ENCODE measurements at places on chromosomes 5 and 9.
A peak's percentile ranks its signal among the peaks of the same experiment; 100 is the strongest.

DNA sequence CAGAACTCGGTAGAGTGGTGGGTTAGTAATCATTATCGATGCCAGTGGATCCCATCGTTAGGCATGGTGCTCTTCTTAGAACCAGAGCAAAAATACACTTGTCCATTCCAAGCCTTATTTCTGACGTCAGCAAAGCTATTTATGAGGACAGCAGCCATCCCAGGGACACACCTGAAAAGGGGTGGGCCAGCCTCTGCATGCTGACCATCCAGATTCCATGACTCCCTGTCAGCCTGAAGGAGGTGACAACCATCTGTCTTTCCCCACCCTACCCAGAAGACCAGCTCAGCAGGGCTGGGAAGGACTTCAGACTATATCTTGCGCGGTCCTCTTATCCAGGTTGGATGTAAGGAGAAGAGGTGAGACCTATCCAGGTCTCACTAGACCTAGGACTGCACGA lies 5.7 kb upstream of the NIPAL4 start:
- DNase-seq = no peak

- DNase-seq = no peak
Measured at GRCh38 chr5:68248896-68249295, 33.3 kb downstream of the PIK3R1 start.

DNA sequence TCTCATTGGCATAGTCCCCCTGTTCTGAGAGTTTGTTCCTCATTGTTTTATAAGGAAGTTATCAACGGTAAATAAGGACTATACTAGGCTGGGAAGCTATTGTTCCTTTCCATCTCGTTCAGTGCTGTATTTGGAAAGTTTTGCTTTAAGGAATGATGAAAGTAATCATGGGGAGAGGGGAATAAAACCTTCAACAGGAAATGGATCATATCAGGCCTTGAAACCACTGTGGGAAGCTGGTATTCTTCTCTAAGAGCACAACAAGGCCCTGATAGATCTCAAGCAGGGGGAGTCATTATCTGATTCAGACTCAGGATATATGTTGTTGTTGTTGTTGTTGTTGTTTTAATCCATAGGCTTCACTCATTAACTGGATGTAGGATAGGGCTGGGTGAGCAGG lies 474.5 kb downstream of the ENC1 start:
- DNase-seq = no peak

- DNase-seq = no peak
Measured at GRCh38 chr5:2761921-2762488, 10.5 kb upstream of the IRX2 start.

GRCh38 chr9:89654025-89654662 lies 49.3 kb downstream of the GADD45G start:
- no peak for DNase-seq

DNA sequence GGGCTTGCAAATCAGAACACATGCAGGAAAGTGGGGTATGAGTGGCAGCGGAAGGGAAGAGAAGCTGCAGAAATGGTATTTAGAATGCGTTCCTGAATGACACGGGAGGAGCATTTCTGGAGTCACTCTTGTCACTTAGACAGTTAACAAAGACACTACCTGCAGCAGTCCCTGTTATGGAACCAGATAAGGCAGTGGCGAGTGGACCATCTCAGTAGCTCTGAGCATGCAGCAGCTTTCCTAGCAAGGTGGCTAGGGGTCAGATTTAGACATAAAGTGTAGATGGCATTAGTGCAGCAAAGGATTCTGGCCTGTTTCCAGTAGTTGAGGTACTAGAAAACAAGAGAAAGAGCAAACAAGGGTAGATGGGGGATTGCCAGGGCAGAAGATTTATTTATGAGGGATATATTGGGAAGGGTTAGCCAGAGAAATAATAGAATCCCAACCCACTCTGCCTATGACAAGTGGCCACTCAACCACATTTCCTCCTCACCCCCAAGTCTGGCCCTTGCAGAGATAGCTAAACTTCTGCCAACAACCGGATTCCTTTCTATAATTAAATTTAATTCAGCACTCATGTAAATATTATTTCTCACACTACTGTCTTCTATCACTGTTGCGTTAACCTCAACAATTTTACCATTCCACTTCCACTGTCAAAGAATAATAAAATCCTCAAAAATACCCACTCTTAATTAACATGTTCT lies 201.6 kb downstream of the DCP2 start:
- DNase-seq = no peak

GRCh38 chr5:7541898-7542297 lies 146.0 kb downstream of the ADCY2 start:
- DNase-seq = no peak

DNA sequence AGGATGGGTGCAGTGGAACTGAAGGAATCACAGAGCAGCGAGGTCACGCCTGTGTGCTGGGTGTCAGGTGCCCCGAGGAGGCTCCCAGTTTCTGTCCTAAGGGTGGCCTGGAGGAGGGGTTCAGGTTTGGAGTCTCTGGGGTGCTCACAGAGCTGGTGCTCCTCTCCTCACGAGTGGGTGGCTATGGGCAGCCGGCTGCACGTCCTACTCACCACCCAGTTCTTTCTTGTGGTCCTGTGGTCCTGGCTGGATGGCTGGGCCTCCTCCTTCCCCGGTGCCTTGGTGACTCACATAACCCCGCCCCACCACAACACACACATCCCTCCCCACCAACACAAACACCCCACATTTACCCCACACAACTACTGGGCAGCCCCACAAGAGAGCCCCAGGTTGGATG lies 9.9 kb upstream of the PTGS1 start:
- DNase-seq = no peak

- DNase-seq = no peak
Measured at GRCh38 chr5:109865637-109866036, 175.9 kb downstream of the MAN2A1 start.

GRCh38 chr9:86795823-86796553 lies 151.3 kb downstream of the GAS1 start:
- no peak for DNase-seq

GRCh38 chr9:37079370-37080164 lies 40.8 kb upstream of the ZCCHC7 start:
- peak; percentile 95 for DNase-seq

DNA sequence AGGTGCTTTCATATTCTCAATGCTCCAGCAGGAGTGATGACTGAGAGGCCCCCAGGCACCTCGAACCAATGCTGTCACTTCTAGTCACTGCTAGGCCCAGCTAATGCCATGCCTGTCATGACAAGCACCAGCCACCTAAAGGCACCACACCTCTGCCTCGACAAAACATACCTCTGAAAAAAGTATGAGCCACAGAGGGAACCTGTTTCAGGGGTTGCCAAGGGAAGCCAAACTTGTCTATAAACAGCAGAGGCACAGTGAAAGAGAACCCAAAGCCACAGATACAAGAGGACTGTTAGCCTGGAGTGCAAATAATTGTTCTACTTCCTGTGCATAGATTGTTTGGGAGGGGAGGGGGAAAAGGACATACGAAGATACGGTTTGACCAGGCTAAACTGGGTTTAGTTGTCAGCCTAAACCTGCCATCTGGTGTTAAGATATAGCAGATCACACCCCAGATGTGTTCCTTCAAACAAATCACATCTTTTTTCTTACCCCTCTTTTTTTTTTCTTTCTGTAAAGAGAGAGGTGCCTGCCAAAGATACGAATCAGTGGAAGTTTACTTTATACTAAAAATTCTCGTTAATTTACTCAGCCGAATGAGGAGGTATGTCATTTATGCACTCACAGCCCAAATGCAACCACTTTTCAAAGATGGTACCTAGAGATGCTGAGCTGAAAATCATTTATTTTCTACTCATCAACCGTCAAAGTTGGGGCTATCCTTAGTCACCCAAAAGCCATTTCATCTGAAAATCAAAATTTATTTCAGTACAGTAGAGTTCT lies 45.7 kb downstream of the BNC2 start:
- no peak for DNase-seq

GRCh38 chr5:9699681-9700080 lies 69.5 kb upstream of the TAS2R1 start:
- DNase-seq = no peak

DNA sequence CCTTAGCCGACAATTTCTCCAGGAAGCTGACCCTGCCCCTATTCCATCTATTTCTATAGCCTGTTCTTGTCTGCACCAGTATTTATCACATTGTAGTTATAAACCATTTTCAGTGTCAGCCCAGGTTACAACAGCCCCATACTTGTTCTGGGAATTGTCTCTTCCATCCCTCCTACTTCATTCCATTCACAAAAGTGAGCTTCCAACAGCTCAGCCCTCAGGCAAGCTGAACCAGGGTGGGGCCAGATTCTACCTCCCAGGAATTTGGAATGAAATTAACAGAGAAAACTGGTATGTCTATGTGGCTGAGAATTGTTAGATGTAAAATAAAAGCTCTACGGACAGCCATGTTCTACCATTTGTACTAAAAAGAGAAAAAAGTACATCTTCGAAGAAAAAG lies 36.1 kb downstream of the STRBP start:
- DNase-seq = no peak

- no peak for DNase-seq
Measured at GRCh38 chr9:36424289-36425055, 24.4 kb upstream of the RNF38 start.

DNA sequence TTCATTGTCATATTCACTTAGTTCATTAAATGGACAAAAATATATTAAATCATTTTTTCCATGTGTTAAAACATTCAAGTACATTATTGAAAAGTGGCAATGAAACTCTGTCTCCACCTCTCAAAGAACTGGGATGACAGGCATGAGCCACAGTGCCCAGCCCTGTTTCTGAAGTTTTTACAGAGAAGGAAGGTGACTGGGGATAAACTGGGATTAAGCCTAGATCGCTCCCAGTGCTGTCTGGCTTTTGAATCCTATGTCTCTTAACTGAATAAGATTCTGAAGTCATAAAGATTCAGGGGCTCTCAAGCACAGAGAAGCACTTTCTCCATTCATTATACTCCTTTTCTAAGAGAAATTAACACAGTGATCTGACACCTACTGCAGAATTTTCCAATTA lies 88.3 kb downstream of the SLC38A9 start:
- DNase-seq = no peak

DNA sequence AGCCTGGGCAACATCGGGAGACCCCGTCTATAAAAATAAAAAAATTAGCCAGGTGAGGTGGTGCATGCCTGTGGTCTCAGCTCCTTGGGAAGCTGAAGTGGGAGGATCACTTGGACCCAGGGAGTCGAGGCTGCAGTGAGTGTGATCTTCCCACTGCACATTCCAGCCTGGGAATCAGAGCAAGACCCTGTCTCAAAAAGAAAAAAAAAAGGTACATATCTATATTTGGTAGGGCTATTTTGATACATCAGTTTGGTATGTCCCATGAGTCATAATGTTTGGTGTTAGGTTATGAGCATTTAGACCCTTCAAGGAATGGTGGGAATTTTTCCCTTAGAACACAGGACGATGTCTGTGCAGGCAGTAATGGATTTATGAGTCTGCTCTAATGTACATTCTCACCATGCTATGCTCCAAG lies 55.3 kb upstream of the POU4F3 start:
- peak; percentile 59 for DNase-seq

DNA sequence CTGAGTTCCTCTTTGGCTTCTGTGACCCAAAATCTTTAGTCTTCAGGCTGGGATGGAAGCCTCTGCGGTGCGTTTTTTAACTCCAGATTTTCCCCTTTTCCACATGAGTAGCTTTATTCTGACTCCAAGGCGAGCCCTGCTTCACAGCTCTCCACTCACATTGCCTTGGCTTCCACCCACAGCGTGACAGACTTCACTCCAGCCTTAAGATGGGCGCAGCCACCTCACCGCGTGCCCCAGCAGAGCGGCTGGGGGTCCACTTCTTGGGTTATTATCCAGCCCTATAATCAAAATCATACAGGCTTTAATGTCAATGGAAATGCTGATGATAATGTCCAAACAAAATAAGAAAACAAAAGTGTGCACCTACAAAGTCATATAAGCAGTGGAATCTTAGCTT lies 1.2 kb downstream of the EXOC3 start:
- no peak for DNase-seq

DNA sequence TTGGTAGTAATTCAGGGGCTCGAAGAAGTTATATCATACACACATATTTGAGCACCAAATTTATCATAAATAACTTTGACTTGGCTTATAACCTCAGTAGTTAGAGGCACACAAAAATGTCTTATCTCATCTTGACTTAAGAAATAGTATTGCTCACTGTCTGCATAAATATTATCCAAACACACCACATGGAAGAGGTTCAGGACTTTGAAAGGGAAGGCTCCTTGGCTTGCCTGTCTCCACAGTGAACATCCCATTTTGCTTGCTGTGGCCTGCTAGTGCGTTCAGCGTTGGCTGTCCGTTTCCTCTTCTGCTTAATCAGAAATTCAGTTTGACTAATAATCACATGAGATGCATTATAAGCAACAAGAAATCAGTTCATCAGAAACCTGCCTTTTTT lies 13.9 kb downstream of the GRXCR2 start:
- DNase-seq = no peak

GRCh38 chr5:174073122-174073660 lies 27.7 kb downstream of the NSG2 start:
- DNase-seq = no peak

- no peak for DNase-seq
Measured at GRCh38 chr5:14167211-14167845, 24.2 kb downstream of the TRIO start.

- DNase-seq = no peak
Measured at GRCh38 chr5:78792345-78793055, 143.9 kb upstream of the LHFPL2 start.

GRCh38 chr9:125544988-125545651 lies 161.9 kb downstream of the MAPKAP1 start:
- DNase-seq = no peak

DNA sequence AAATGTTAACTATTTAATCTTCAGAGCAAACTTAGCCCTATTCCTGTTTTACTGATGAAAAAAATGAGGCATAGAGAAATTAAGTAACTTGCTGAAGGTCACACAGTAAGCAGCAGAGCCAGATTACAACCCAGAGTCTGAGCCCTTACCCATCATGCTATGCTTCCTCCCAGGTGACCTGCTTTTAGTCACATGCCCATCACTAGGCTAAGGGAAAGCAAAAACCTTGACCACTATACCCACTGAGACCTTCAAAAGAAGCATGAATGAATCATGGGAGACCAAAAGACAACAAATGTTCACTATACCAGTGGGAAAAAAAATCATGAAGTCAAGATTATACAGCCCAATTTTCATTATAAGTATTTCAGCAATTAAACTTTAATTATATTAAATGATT lies 5.3 kb upstream of the HAUS6 start:
- no peak for DNase-seq

GRCh38 chr5:90017239-90017638 lies 392.3 kb downstream of the CETN3 start:
- no peak for DNase-seq

- no peak for DNase-seq
Measured at GRCh38 chr9:82247318-82247717, 258.7 kb downstream of the SPATA31D1 start.

DNA sequence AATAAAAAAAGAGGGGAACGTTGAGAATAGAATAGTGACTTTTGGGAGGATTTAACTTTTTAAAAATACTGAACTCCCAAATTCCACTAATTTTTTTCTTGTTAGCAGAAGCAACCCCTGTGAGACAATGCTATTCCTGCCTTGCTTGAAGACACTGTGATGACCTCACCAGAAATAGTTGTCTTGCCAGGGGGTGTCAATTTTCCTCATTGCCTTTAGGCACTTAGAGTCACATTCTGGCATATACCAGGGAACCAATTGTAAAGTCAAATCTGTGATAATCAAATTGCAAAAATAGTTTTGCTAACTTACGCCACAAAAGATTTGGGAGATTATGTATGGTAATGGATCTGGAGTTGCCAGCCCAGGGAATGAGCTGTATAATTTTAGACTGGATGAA lies 42.8 kb upstream of the RPS23 start:
- no peak for DNase-seq

GRCh38 chr5:3429962-3430361 lies 165.7 kb upstream of the IRX1 start:
- no peak for DNase-seq

GRCh38 chr5:167840527-167841130 lies 450.8 kb upstream of the WWC1 start:
- DNase-seq = no peak
